ENCODE measurements at places on chromosomes 11 and 22.

- no peak for DNase-seq
Observed at GRCh38 chr11:130115218-130115617, 44.4 kb upstream of the ST14 start.

DNA sequence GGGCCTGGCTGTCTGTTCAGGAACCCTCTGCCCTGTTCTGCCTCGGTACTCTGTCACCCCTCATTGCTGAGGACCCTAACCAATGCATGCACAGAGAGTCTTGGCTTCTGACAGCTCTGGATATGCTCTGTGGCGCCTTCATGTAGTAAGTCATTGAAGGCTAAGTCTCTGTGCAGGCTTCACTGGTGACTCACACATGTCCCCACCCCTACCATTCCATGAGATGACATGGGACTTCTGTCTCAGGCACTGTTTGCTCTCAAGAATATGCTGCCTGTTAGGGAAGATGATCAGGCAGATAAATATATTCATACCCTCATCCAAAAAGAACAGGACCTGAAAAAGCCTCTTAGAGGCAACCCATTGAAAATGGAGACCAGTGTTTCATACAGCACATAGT lies 43.6 kb upstream of the HORMAD2 start:
- DNase-seq = no peak

GRCh38 chr11:94694309-94695060 lies 73.7 kb upstream of the AMOTL1 start:
- DNase-seq = no peak

GRCh38 chr11:35792846-35793192 lies 130.2 kb downstream of the TRIM44 start:
- DNase-seq = no peak

DNA sequence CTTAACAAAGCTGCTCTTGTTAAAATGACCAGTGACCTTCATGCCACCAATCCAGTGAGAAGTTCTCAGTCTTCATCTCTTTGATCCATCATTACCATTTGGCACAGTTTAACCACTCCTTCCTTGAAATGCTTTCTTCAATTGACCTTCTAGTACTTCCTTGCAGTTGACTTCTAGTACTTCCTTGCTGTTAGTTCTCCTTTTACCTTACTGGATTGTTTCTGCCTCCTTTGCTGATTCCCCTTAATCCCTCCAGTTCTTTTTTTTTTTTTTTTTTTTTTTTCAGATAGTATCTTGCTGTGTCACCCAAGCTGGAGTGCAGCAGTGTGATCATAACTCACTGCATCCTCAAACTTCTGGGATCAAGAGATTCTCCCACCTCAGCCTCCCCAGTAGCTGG lies 66.0 kb upstream of the HORMAD2 start:
- no peak for DNase-seq

GRCh38 chr22:29302402-29302680 lies 4.1 kb upstream of the GAS2L1 start:
- no peak for DNase-seq

GRCh38 chr11:120137187-120137610 lies 714 bp downstream of the TRIM29 start:
- no peak for DNase-seq

DNA sequence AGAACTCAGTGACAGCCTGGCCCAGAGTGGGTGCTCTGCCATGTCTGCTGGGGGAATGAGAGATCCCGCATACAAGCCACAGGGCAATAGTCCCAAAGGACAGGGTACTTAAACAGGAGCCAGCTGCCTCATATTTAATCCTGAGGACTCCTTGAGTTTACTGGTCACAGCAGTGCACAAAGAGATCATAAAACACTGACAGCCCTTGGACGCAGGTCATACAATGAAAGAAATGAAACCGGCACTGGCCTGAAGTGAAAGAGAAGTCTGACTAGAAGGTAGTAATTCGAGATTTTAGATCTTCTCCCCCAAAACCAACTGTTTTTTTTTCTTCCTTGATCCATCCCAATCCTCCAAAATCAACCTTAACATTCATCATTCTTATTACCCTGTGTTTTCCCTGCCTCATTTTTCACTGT lies 299.8 kb upstream of the SYN3 start:
- no peak for DNase-seq

DNA sequence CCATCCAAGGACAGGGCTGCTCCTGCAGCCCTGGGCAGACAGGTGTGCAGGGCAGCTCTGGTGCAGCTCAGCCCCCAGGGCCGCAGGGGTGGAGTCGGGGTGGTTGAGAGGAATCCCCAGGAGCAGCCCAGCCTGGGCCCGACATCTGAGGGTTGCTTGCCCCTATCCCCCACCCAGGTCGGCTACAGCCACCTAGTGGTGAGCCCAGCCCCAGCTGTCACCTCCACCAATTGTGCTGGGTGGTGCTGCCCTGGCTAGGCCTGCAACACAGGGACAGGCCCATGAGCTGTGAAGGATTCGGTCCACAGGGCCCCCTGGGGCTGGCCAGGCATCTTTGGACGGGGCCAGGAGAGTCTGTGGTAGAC lies 29.6 kb downstream of the RTN4R start:
- peak; percentile 40 for DNase-seq

GRCh38 chr11:6813656-6814055 lies 14.2 kb upstream of the OR6A2 start:
- no peak for DNase-seq

DNA sequence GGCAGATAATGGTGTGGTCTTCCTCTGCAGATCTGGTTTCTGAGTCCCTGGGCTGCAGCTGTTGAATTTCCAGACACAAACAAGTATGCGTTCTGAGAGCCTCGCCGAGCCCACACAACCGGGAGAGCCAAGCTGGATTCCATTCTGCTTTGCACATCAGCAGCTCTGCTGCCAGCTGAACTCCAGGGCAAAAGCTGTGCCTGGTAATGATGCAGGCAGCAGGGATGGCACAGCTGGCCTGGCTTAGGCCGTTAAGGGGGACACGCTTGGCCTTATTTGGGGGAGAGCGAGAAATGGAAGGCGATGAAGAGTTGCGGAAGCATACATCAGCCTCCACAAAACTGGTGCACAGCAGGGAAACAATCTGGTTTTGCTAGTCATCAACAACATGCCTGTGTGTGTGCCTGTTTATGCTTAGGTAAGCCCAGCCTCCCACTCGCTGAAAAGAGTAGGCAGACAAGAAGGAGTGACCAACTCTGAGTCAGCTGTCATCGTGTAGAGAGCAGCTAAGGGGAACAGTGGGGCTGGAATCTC lies 25.1 kb downstream of the ADAMTS8 start:
- DNase-seq = no peak

GRCh38 chr22:24952837-24953383 lies 394 bp downstream of the KIAA1671 start:
- DNase-seq = no peak

DNA sequence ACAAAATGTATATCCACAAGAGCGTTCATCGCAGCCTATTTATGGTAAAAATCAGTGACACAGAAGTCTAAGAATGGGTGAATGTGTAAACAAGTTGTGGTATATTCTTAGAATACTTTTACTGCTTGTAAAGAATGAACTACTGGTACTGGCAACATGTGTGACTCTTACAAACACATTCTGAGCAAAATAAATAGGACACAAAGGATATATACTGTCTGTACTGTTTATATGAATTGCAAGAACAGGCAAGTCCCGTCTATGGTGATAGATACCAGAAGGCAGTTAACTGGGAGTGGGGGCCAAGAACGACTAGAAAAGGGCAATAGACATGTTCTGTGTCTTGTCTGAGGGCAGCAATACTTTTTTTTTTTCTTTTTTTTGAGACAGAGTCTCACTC lies 112.6 kb downstream of the TBC1D22A start:
- DNase-seq = no peak

DNA sequence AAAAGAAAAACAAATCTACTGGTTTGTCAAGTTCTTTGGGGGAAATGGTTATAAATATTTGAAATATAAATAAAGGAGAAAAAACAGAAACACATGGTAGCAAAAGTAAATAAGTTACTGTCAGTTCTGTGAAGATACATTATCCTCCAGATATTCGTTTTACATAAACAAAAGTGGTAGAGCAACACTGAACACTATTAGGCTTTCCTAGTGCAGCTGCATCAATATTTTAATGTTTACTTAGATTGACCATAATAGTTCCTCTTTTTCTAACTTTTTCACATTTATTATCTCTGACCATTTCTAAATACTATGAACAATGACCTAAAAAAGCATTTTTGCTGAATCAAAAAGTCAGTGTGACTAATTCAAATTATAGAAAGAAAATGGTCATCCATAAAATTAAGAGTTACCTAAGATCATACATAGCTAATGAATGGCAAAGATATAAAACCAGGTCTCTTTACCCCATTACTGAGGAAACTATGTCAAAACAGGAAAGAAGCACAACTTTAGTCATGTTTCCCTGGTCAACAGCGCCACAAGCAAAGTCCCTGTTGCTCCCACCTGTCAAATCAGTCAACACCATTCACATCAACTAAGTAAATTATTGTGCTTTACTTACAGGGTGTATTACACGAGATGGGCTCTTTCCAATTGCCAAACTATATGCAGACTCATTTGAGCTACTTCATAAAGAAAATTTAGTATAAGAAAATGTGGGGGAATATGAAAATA lies 38.5 kb downstream of the SBF2 start:
- DNase-seq = no peak

- peak; percentile 80 for DNase-seq
Observed at GRCh38 chr22:42437488-42438292, 5.5 kb upstream of the NFAM1 start.

- DNase-seq = no peak
Observed at GRCh38 chr11:10197091-10197490, 96.9 kb downstream of the SBF2 start.
